ENCODE measurements at places on chromosomes 16 and 17.

DNA sequence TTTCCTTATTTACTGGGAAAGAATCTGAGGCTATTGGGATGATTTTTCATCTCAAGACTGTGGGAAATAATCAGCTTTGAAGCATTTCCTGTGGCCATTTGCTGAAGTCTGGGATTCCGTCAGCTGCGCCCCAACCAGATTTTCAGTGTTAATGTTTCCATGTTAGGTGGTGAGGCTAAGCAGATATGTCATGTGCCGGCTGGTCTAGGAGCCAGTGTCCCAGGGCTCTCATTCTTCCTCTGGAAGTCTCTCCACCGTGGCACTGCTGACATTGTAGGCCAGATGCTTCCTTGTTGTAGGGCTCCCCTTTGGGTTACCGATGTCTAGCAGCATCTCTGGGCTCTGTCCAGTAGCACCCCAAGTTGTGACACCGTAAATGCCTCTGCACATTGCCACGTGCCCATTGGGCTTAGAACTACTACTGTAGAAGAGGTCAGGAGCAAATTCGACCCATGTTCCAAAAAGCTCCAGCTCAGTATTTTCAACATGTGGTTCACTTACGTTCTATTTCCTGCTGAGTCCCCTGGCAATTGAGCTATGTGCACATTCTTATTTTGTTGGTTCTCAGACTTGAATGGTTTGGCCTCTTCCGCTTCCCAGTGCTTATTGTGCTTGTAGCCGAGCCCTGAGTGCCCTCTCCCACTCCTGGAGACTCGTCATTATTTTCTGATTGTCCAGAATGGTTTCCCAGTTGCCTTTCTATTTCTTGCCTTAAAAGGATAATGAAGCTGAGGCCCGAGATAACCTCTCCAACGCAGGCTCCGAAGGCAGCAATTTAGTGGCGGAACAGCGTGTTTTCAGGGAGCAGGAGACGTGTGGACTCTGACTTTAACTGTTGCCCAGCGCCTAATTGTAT is 82.2 kb downstream of the SPECC1 start:
- no peak for DNase-seq

DNA sequence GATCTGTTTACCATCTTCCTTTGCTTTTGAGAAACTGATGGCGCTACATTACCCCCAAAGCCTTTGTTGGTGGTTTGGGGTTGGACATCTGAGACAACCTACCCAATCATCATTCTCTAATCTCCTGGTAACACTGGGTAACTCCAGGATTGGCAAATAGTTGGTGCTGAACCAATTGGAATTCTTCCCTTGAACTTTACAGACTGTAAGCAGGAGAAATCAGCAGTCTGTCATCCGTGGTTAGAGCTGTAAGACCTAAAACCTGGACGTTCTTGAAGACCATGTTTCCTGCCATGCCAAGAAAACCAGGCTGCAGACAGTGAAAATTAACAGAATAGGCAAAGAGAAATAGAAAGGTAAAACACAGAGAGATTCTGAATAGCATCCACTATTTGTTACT is 398.8 kb upstream of the SALL1 start:
- DNase-seq, result no peak

GRCh38 chr17:77836557-77837041 is 121.9 kb upstream of the TNRC6C start:
- no peak for DNase-seq

- DNase-seq, result no peak
These were observed 4.6 kb upstream of the OTOA start for GRCh38 chr16:21659124-21659523.

GRCh38 chr16:30530163-30531037 is 4.0 kb upstream of the ZNF768 start:
- no peak for DNase-seq

GRCh38 chr17:80720610-80721577 is 176.3 kb downstream of the RPTOR start:
- DNase-seq, result no peak

DNA sequence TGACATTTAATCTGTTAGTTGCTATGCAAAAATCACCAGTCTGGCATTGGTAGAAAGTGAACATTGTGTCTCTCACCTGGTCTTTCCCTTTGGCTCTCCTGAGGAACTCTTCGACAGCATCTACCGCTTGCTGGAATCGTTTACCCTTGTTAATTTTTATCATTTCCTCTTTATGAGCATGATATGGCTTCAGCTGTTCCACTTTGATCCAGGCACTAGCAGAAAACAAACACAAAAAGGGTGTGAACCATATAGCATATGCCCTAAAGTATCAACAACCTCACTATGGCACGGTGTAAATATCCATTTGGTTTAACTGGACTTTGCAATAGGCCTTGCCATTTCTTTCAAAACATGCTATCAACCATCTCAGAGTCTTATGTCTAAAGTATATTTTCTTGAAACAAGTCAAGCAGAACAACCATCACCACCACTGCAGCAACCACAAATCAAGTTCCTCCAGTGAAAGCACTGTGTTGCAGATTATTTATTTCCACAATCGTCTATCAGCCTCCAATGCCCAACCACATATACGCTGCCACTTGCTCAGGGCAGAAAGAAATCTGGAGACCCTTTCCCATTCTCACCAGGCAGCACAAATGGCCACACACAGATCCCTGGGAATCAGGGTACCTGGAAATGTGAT is 14.3 kb downstream of the GLYR1 start:
- no peak for DNase-seq

DNA sequence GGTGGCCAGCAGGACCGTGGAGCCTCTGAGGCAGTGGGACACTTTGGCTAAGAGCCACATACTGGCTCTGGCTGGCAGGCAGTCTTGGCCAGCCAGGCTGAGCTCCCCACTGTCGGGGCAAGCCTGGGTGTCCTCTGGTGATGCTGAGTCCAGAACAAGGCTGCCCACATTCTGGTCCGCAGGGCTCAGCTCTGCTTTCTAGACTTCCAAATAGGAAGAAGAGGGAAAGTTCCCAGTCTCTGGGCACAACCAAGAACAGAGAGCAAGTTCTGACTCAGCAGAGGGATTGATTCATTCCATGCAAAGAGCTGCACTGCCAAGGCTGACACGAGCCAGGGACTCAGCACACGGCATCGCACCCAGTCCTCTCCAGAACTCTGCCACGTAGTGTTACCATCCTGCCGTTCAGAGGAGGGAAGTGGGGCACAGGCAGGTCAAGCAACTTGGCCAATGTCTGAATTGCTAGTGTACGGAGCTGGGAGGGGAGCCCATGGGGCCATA is 58.9 kb downstream of the NOS2 start:
- DNase-seq, result no peak

DNA sequence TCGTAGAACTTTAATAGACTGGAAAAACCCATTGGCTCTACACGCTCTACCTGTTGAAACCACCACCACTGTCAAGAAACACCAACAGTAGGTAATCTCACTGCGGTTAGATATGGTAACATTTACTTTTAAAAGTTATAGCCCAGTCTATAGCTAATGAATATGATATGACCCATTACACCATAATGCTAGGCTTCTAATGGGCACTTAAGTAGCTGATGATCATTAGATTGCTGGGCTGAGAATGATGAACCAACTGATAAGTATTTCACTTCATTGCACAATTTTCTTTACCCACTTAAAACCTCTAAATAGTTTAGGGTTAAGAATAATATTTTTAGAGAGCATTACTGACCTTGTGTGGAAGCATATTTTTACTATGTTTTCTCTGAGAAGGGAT is 788.9 kb upstream of the CA10 start:
- DNase-seq, result no peak

DNA sequence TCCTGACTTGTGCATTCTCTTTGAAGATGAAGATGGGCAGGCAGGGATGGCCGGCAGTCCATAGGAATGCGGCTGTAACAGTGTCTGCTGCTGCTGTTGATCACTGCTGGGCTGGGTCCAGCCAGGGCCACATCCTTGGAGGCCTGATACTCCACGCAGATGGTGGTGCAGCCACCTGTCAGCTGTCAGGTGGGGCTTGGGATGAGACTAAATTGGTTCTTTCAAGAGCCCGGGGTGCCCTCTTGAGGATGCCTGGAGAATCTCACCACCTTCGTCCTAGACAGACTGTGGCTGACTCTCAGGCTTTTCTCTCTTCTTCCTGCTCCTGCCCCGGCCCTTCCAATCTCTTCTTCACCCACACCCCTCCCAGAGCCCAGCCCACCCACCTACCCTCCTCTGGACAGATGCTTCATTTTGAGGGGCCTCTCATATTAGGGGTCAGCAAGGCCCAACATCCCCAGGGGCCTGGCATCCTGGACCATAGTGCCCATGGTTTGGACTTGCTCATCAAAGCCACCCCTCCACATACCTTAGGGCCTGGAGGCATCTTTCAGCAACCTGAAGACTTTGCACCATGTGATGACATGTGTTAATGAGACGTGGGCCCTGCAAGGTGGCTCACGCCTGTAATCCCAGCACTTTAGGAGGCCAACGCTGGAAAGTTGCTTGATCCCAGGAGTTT is 19.1 kb downstream of the OSBPL7 start:
- DNase-seq, result peak; percentile 36

GRCh38 chr17:40104594-40105486 is 4.5 kb upstream of the NR1D1 start:
- DNase-seq, result no peak

- DNase-seq, result no peak
These were observed 151.3 kb downstream of the RPTOR start for GRCh38 chr17:80695979-80696378.

- no peak for DNase-seq
These were observed 29.7 kb downstream of the USP31 start for GRCh38 chr16:23119570-23119969.

DNA sequence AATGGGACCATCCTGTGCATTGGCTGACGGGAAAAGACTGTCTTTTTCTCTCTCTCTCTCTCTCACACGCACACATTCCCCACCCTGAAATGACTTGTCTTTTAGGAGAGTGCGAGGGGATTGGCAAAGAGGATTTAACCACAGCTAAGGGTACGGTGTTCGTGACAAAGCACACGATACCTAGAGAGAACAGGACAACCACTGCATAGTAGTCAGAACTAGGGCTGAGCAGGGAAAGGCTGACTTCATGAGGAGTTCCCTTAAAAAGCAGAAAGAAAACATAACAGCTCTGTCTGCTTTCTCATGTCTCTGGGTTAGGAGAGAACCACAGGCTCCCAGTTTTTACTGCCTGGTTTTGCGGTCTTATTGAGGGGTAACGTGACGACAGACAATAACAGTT is 742.8 kb upstream of the SOX9 start:
- DNase-seq, result no peak

- DNase-seq, result no peak
These were observed 29.4 kb upstream of the BAHCC1 start for GRCh38 chr17:81365601-81366585.

DNA sequence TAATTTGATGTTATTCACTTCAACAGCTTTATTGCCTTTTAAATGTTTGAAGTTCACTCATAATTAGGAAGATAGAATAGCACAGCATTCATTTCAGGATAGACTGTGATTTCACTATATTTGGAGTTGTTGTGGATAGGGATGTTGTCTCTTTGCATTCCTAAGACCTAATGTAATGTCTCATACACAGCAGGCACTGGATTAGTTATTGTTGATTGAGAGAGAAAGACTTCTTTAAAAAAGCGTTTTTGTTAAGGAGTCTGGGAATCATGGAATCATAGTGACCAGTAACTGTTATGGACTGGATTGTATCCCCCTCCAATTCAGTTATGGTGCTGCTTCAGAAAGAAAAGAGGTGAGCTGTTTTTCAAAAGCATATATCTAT is 122.0 kb downstream of the USP22 start:
- DNase-seq, result no peak

DNA sequence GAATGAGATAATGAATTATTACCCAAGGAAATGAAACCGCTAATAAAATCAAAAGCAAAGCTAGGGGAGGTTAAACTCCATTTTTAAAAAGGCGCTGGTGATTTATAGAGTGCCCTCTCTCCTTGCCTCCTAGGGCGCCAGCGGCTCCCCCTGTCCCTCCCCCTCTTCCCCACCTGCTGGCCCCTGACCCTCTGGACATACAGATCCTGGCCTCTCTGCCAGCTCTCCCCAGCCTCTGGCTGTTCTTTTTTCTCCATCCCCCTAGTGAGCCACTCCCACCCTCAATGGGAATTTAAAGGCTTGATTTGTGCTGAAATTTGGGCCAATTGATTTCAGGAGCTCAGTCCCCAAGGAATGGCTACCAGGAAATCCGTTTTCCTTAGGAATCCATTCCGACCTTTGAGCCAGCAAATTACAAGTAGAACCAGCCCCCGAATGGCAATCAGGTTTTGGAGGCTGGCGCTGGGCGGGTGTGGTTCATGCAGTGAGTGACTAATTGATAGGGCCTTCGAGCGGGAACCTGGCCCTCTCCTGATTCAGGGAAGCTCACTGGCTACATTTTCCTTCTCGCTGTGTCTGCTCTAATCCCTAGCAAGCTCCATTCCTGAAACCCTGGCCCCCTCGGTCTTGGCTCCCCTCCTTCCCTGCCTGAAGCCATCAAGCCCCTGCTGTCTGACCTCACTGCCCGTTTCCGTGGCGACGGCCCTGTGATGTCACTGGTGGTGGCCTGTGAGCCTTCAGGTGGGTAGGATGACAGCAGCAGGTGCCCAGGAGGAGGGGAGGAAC is 141.9 kb upstream of the SDK2 start:
- no peak for DNase-seq

DNA sequence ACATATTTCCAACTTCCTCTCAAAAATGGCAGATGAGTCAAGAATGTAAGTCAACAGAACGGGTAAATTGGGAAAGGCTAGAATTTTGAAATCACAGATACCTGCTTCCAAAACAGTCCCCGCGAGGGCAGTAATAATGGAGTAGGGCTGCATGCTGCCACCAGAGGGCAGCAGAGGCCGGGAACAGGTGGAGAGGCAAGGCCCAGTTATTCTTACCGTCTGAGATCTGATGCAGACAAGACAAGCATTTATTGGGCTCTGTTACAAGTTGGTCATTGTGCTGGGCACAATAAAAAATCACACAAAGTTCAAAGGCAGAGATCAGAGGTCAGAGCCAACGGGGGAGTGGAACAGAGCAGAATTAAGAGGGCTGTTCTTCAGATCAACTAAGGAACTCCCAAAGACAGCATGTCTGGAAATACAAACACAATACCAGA is 8.8 kb upstream of the MLKL start:
- DNase-seq, result peak; percentile 17

DNA sequence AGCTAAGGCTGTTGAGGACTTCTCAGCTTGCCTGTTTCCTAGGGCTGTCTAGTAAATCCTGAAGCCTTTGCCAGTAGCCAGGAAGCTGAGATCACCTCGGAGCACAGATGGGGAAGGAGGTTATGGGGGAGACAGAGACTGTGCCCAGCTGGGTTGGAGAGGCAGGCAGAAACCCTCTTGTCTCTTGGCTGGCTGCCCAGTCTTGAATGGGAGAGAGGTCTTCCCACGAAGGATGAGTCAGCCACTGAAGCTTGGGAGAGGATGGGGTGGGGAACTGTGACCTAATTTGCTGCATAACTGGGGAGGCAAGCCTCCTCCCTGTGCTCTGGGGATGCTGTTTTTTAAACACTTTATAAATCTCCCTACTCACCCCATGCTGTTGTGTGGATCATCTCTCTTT is 69.8 kb downstream of the SHISA9 start:
- DNase-seq, result no peak

All from NCI-H1930 (cell line).